GM18507 (cell line): ENCODE measurements at places on chromosomes 7 and 10.

- no peak for DNase-seq
Observed at GRCh38 chr7:44977304-44977958, 1.4 kb downstream of the MYO1G start.

DNA sequence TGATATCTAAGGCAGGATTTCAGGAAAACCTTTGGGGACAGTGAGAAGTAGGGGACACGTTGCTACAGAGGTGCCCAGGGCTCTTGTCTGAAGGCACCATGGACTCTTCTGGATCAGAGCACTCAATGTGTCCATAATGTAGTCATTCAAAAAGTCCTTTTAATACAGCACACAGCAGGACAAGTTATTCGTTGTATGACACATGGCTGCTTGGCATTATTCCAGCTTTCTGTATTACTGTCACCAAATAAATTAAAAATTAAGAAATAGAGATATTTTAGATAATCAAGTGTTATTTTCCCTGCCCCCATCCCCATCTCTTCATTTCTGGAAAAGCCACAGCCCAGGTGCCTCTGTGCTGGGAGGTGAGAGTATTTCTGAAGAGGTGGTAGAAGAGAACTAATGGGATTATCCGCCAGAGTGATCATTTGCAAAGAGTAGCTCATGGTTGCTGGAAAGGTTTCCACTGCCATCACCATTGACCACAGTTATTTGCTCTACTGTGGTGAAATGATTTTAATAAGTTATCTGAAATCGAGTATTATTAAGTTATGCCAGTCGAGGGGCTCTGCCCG, 83.0 kb downstream of the CXCL12 start:
- no peak for DNase-seq

- DNase-seq: no peak
Observed at GRCh38 chr7:95631527-95631926, 35.2 kb upstream of the PDK4 start.

DNA sequence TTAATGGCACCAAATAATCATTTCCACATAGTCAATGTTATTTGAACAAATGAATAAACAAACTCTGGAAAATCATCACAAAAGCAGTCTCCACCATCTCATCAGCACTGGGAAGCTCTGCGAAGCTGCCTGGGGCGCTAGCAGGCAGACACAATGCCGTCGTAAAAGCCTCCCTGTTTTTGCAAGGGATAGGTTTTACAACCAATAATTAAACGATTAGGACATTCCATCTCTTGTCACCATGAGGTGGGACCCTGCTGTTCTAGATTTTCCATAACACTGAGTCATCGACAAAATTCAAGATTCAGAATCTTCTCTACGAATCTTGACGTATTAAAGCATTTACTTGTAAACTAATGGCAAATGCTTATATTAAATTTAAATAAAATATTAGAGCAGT, 172.8 kb upstream of the AKR1E2 start:
- no peak for DNase-seq

DNA sequence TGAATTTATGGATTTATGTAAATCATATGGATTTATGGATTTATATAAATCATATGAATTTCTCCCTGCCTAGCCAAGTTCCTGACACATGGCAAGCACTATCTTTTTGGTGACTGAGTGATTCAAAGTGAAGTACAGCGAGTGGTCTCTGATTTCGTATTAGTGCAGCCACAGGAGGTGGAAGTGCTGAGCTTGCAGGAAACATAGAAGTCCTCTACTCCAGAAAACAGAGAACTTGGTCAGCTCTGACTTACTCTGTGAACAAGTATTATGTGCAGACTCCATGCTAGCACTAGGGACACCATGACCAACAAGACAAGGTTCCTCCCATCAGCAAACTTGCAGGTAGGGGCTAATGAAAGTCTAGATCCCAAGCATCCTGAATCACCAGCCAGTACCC, 28.5 kb downstream of the CYP3A5 start:
- no peak for DNase-seq

DNA sequence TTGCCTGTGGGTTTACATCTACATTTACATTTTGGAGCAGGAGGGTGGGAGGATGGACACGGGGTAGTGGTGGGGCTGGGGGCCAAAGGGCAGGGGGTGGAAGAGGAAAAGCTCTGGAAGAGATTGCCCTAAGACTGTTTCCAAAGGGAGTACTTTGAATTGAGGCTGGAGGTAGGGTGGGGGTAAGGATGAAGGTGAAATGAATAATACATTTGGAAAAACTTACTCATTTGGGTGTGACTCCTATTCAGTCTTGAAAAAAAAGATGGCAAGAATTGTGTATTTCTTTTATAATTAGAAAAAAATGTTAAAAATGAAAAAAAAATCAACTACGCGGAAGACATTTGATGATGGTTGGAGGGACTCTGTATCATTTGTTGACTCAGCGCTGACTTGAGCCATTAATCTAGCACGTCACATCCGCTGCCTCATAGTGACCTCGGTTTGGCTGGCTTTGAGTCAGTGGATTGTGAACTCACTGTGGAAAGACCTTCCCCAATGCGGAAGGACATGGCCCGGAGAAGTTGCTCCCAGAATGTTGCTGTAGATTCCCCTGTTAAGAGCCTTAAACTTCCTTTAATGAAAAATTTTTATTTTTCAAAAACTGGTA, 2.8 kb downstream of the FAM180A start:
- no peak for DNase-seq

DNA sequence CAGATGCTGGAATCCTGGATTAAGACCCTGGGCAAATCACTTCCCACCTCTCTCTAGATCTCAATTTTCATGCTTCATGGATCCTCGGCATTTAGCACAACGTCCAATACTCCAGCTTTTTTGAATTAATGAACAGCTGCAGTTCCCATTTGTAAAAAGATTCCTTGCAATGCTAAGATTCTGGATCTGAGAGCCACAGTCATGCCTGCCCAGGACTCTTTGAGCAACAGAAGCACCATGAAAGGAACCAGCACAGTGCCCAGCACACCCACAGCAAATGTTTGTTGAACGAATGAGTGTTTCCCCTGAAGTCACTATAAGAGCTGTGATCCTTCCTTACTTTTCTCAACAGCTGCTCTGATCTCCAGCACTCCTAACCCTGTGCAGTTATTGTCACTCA, 20.8 kb upstream of the DDIT4 start:
- no peak for DNase-seq

DNA sequence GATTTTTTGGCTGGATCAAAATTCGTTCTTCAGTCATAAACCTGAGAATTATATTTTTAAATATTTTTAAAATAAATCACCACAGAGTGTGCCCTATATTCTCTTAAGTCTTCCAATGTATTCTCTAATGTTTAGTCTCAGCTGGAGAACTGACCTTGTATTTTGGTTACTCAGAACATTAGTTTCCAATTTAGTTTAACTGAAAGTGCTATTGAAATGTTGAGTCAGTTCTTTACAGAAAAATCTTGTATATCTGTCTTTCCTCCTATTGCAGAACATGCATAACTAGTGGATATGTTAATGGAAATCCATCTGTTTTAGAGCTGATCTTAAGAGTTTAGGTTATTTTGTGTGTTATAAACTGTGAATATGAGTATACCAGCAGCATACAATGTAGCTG, 422.7 kb upstream of the IGFBP3 start:
- no peak for DNase-seq

DNA sequence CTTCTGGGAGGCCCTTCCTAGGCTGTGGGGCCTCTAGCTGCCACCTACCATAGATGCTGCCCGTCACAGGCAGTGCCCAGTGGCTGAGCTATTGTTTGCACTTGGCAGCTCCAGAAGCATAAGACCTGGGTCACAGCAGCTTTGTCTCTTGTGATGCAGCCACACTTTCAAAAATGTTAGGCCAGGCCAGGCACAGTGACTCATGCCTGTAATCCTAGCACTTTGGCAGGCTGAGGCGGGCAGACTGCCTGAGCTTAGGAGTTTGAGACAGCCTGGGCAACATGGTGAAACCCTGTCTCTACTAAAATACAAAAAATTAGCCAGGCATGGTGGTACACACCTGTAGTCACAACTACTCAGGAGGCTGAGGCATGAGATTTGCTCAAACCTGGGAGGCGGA, 9.5 kb upstream of the KAZALD1 start:
- no peak for DNase-seq

DNA sequence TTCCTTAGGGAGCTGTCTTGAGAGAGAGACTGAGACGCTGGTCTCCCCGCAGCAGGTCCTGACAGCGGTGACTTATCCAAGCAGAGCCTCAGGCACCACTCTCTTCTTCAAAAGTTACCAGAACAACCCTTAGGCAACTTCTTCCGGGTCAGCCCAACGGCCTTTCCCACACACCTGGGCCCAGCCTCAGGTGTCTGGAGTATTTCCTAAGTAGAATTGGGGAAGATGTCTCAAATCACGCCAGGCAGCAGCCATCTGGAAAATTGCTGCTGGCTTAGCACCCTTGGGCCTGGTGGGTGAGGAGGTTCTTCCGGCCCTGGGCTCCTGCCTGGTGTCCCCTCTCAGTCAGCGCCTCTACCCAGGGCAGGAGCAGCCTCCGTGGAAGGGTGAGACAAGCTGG, 80.4 kb upstream of the ANLN start:
- DNase-seq: no peak

- no peak for DNase-seq
Observed at GRCh38 chr7:117873310-117874190, at the start of gene CTTNBP2. Gene CTTNBP2 (minus strand): TSS chr7:117873441. CDS start chr7:117873415, 26 bp downstream.

GRCh38 chr7:135375908-135376699, 133.8 kb downstream of the CNOT4 start:
- DNase-seq: no peak

GRCh38 chr10:17144757-17145156, 15.1 kb upstream of the CUBN start:
- no peak for DNase-seq

- DNase-seq: no peak
Observed at GRCh38 chr7:111274857-111275256, 183.9 kb downstream of the LRRN3 start.

DNA sequence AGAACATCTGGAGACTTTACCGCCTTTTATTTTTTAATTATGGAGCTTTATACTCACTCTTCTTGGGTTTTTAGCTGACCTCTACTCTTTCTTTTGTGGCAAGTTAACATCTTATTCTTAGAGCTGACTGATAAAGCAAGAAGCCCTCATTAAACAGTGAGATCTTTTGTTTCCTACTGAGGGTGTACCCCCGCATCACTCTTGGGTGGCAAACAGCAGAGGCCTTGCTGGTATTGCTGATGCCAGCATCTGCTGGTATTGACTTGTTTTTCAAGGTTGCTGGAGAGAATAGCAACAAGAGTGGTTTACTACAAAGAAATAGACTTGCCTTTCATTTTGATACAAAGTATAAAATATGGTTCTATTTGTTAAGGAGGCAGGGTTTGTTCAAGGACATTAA, 154.7 kb downstream of the ARID5B start:
- no peak for DNase-seq
